ENCODE measurements at places on chromosomes 6 and 20.

DNA sequence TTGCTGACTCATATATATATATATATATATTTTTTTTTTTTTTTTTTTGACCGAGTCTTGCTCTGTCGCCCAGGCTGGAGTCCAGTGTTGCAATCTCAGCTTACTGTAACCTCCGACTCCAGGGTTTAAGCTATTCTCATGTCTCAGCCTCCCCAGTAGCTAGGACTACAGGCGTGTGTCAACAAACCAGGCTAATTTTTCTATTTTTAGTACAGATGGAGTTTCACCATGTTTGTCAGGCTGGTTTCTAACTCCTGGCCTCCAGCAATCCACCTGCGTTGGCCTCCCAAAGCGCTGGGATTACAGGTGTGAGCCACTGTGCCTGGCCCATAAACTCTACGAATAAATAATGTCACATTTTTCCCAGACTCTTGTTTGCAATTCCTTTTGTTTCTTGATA, 4.8 kb downstream of the LRP11 start:
- DNase-seq = no peak

DNA sequence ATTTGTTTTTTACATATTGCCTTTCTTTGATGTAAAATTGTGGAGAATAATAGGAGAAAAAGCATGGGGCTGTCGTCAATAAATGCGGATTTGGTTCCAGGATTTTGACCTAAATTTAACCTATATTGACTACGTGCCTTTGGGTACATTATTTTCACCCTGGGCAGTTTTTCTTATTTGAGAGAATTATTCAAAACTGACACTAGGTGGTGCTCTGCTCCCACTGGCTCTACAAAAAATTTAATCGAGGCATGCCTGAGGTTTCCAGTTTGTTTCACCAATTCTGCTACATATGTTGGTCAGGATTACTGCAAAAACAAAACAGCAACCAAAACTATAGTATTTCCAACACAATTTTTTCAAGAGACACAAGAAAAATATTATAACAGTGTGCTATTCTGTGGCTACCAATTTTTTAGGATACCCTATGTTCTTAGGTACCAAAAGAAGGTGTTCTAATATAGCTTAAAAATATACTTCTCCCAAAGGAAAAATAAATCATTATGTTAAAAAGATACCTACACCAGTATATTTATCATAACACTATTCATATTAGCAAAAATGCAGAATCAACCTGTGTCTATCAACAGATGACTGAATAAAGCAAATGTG, 48.6 kb upstream of the FABP7 start:
- DNase-seq = no peak

DNA sequence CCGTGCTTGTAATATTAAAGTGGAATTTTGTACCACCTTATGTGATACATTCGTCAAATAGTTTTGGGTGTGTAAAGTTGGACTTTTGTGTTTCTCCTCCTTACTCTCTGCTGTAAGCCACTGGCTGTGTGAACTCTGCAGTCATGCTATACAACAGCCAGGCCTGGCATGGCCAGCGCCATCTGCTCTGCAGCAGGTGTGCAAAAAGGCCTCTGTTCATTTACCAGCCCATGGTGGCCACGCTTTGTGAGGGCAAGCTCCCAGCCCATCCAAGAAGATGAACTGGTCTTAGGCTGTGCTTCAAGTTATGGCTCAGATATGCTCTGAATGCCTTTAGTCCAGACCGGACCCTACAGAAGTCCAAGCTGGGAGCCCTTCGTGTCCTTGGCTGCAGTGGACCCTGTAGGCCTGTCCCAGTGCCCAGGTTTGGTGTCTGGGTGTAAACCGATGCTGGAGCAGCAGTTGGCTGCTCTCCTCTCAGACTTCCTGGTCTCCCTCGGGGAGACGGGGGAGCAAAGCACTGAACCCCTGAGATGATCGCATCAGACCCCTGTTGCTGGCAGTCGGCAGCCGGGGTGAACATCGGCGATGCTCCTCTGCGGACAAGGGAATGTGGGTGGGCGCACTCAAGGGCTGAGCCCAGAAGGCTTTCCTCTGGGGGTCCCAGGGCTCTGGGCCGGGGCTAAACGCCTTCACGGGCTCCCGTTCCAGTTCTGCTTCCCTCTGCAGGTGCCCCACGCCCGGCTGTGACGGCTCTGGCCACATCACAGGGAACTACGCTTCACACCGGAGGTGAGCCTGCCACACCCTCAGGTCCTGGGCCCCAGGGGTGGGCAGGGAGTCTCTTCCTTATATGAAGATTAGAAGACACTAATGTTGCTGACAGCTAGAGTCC, 28.6 kb upstream of the PCMTD2 start:
- DNase-seq = no peak

DNA sequence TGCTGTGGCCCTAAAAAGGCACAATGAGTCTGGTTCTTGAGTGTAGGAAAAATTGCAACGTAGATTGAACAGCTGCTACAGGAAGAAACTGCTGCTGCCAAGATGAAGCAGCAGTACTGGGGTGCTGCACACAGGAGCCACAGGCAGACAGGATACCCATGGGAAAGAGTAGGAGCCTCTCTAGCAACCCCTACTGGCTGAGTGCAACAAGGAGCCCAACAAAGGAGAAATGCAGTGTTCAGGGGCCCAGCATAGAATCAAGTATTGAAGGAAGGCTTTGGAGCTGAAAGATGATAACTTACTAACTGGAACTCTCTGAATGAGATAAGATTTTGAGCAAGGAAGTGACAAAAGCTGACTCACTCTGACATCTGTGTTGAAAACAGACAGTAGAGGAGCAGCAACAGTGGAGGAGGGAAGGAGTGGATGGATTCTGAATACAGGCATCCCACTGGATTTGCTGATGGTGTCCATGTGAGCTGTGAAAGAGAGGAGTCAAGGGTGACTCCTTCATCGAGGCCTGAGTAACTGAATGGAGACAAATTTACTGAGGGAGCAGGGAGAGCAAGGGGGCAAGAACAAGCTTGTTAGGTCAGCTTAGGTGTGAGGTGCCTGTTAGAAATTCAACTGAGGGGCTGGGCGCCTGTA, 534.7 kb upstream of the JARID2 start:
- no peak for DNase-seq

GRCh38 chr20:30812739-30813411, 444.6 kb upstream of the DEFB115 start:
- no peak for DNase-seq

DNA sequence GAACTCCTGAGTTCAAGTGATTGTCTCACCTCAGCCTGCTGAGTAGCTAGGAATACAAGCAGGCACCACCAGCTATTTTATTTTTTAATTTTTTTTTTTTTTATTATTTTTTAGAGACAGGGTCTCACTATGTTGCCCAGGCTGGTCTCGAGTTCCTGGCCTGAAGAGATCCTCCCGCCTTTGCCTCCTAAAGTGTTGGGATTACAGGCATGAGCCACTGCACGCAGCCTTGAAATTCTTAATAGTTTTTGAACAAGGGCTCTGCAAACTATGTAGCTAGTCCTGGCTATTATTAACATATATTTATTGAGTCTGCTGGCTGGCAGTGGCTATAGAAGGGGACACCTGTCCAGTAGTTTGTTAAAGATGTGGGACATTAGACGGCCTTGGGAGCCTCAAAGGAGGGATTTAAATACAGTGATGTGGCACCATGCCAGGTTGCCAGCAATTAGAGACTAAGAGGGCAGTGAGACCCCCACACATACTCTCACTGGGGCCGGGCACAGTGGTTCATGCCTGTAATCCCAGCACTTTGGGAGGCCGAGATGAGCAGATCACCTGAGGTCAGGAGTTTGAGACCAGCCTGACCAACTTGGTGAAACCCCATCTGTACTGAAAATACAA, 21.1 kb upstream of the TAF8 start:
- no peak for DNase-seq

- DNase-seq = no peak
These were observed 270.0 kb upstream of the CDYL start for GRCh38 chr6:4506223-4506622.

GRCh38 chr20:25319241-25320034, 71.2 kb downstream of the ABHD12 start:
- DNase-seq = no peak

- DNase-seq = no peak
These were observed 27.9 kb downstream of the PPARD start for GRCh38 chr6:35370124-35370741.

GRCh38 chr20:54116550-54117235, 46.3 kb upstream of the BCAS1 start:
- DNase-seq = no peak

GRCh38 chr6:151723152-151723551, 84.3 kb upstream of the ESR1 start:
- DNase-seq = no peak

GRCh38 chr6:166530211-166531095, 56.0 kb downstream of the RAMACL start:
- no peak for DNase-seq

DNA sequence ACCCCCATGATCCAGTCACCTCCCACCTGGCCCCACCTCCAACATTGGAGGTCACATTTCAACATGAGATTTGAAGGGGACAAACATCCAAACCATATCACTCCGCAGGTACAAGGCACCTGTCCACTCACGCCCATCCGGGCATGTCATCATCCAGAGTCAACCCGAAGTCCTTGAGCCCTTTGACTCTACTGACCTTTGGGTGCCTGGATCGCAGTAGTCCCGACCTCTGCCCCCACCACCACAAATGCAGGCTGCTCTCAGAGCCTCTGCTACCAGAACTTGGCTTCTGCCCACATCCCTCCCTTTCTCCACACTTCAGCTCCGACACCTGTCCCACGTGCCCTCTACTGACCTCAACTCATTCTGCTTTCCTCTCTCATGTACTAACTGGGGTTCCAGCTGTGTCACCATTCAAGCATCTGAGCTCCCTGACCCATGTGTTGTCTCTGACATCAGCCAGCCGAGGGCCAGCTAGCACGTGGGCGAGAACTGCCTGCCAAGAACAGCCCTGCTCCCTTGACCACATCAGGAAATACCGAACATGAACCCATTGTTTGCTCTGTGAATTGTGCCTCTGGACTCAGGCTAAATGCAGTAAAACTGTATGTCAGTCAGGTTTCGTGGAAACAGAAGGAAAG, 498.3 kb upstream of the SULF2 start:
- no peak for DNase-seq

DNA sequence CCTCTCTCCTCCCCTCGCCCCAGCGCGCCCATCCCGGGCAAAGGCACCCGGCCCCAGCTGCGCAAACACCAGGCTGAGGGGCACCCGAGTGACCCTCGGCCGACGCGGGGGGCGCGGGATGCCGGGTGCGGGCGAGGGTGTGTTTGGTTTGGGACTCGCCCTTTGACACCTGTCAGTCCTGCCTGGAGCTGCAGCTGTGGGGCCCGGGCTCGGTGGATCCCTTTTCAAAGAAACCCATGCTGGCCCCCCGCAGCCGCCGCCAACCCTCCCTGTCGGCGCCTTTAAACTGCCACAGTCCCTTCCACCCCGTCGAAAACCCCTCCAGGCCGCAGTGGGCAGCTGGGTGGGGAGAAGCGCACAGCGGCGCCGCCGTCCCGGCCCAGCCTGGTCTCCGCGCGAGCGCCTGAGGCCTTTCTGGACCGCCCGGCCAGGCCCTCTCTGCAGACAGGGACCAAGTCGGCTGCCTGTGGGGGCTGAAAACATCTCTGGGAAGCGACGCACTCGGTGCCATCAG, 5.5 kb downstream of the FOXQ1 start:
- DNase-seq = no peak

DNA sequence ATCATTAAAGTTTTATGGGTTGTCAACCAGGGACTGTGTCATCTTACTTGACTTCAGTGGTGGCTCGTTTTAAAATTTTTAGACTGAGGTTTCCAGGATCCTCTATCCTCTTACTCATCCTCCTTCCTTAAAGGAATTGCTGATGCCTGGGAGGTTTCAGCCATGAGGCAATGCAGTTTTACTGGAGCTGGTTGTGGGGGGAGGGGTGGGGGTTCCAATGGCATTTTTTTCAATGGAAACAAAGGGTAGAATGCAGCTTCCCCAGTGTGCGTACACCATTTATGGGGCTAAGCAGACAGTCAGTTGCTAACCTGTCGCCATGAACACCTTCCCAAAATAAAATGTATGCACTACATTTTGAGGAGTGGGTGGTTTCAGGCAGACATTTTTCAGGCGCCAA, 88.0 kb downstream of the METTL24 start:
- DNase-seq = no peak

DNA sequence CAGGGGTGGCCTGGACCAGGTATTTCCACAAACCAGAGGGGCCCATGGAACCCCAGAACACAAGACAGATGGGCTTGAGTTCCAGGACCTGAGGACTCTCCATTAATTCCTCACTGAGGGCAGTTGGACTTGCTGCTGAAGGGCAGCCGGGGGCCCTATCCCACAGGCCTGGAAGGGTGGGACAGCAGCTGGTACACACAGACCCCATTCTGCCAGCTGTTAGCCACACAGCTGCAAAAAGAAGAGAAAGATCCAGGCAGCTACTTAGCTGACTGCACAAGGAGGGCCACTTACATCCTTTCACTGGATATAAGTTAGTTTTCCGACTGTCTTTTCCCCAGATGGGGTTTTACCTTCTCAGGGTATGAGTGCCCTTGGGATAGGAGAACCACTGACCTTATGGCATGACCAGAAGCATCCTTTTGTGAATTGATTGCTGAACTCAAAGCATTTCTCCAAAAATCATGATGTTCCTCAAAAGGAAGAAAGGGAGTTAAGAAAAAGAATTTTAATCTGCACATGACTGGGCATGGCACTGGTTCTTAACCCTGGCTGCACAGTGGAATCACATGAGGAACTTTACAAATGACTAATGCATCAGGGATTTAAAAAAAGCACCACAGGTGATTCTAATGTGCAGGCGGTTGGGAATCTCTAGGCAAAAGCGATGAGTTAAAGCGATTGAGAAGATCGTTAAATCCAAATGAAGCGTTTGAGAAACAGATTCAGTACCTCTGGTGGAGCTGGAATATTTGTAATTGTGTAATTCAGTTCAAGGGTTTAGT, 199.4 kb downstream of the TFAP2A start:
- no peak for DNase-seq

DNA sequence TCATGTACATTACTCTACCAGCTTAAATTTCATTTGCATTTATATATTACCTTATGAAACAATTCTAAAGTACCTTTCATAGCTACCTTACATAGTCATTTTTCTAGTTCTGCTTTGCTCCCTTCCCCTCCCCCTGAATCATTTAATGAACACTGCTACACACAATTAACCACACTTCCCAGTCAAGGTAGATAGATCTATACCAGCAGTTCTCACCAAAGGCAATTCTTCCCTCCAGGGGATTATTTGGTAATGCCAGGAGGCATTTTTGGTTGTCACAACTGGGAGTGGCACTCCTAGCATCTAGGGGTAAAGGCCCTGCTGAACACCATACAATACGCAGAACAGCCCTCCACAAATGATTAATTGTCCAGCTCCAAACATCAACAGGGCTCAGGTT, 143.9 kb upstream of the SHLD1 start:
- no peak for DNase-seq

Data from cortex of kidney (tissue), 1 donor.